Activated naive CD8-positive, alpha-beta T cell treated with anti-CD3 and anti-CD28 coated beads for 36 hours (primary cell): ENCODE measurements at places on chromosomes 2 and 18.

DNA sequence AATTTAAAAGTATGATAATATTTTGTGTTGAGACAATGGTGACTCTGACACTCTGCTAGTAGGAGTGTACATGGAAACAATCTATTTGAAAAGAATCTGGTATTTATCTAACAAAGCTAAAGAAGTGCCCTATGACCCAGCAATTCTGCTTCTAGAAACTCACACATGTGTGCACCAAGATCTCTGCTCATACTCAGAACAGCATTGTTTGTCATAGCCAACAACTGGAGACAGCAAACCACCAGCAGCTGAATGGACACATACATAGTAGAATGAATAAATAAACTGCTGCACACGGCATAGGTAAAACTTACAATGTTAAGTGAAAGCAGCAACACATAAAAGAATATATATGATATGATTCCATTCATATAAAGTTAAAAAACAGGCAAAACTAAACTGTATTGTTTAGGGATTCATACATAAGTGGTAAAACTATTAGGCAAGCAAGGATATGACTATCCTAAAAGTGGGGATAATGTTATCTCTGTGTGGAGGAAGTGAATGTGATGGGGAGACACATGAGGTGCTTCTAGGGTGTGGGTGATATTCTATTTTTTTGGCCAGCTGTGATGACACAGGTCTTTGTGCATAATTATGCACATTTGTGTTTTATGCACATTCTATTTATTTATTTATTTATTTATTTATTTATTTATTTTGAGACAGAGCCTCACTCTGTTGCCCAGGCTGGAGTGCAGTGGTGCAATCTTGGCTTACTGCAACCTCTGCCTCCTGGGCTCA, 71.1 kb downstream of the RFTN2 start:
- DNase-seq: no peak

DNA sequence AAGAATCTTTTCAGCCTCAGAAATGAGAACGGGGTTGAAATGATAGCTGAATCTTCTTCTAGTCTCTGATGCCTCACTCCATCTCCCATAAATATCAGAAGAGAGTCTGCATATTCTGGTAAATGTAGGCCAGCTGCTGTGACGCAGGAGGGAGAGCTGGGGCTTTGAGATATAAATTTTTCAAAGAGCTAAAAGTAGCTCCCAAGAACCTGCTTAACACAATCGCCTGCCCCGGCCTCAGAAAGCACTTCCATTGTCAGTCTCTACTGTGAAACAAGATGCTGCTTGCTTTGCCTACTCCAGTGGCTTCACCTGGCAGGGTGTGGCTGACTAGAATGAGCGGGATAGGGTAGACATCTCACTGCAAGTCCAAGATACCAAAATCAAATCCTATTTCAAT, 105.0 kb upstream of the CCDC150 start:
- no peak for DNase-seq

GRCh38 chr2:105756435-105756834, 11.7 kb downstream of the NCK2 start:
- no peak for DNase-seq

GRCh38 chr2:40210344-40210967, 241.4 kb downstream of the SLC8A1 start:
- DNase-seq: no peak

DNA sequence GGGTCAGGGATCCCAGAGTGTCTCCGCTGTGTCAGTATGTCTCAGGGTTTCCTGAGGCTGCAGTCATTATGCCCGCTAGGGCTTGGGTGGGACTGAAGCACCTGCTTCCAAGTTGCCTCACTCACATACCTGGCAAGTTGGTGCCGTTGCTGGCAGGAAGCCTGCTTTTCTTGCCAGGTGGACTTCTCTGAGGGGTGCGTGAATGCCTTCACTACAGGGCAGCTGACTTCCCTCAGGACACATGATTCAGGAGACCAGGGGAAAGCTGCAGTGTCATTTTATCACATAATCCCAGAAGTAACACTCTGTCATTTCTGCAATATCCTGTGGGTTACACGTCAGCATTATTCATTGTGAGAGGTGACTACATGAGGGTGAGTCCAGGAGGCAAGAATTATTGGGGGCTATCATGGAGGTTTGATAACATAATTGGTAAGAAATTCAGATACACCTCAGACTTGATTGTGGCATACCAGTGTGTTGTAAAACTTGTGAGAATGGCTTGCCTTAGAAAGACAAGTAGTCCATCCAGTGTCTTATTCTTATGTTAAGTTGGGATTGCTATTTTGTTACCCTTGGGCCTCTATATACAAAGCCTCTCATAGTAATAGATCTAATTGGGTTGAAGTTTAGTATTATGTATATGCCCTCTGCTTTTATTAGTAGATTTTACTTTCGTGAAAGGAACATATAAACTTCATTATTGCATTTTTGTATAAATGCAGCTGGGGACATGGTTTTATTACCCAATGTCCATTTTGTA, 44.1 kb downstream of the NEDD4L start:
- peak; percentile 3 for DNase-seq
